ENCODE measurements at places on chromosomes 6 and 20.
A peak's percentile ranks its signal among the peaks of the same experiment; 100 is the strongest.

- no peak for DNase-seq
Observed at GRCh38 chr6:4472969-4473642, 303.1 kb upstream of the CDYL start.

- DNase-seq: no peak
Observed at GRCh38 chr20:19492687-19493336, 265.2 kb upstream of the RIN2 start.

- DNase-seq: no peak
Observed at GRCh38 chr6:159098636-159099106, 53.9 kb upstream of the TAGAP start.

DNA sequence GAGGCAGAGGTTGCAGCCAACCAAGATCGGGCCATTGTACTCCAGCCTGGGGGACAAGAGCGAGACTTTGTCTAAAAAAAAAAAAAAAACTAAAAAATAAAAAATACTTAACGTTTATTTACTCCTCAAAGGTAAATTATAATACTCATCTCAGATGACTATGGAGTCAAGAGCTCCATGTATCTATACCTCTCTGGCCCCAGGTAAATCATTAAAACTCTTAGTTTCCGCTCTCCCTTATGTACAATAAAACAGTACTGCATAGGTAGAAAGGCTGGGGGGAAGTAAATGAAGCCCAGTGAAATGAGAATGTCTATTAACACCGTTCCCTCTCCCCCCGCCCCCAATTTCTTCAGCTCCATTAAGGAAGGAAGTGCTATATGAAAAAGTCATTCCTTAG, 1.2 kb downstream of the SRSF12 start:
- no peak for DNase-seq

DNA sequence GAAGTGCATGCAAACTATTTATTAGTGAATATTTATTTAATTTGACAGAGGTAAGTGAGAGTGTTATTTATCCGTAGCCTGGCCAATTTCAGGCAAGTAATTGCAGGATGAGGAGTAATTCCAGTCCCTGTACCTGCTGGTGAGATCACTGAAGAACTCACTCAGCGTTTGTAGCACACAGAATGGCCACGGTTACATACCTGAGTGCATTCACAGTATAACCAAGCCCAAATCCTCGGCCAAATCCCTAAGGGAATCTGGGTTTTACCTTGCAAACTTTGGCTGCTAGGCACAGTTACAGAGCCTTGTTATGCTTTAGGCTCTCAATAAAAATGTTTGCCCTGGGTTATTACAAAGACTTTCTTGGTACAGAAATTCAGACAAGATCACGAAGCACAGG, 93.3 kb downstream of the KCNQ5 start:
- no peak for DNase-seq

DNA sequence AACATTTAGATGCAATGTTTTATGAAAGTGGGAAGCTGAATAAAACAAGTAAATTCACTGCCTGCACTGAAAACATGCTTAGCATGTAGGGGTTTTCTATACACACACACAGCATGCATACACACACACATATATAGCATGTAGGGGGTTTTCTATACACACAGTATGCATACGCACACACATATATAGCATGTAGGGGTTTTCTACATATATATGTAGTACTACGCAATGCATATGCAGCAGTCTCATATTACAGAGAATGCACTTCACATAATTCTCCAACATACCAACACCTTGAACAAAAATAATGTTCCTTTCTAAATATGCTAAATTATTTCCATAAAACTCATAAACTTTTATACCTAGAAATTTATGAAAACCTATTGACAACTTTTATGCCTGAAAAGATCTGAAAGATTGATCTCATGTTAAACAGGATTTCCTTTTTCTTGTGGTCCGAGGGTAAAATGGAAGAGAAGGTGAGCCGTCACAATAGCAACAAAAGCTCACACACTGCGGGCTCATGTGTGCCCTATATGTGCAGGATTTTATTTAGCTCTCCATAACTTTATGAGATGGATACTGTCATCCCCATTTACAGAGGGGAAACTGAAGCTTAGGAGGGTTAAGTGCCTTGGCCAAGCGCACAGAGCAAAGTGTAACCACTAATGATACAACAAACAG, 81.9 kb upstream of the TULP1 start:
- no peak for DNase-seq

- DNase-seq: no peak
Observed at GRCh38 chr20:41248368-41249024, 69.0 kb downstream of the ZHX3 start.

DNA sequence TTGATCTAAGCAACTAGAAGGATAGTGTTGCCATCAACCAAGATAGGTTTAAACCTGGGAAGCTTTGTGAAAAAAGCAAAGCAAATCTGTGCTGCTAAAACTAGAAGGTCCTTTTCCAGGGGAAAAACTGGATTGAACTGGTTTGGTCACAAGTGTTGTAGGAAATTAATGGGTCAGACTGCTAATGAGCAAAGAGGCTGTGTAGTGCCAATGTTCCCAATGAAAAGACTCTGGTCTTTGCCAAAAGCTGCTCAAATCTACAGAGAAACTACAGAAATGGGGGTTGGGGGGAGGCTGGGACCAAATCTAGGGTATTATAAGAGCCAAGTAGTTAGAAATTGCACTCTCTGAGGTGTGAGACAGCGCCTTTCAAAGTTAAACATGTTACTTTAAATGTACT, 85.0 kb downstream of the PLCG1 start:
- peak; percentile 59 for DNase-seq

DNA sequence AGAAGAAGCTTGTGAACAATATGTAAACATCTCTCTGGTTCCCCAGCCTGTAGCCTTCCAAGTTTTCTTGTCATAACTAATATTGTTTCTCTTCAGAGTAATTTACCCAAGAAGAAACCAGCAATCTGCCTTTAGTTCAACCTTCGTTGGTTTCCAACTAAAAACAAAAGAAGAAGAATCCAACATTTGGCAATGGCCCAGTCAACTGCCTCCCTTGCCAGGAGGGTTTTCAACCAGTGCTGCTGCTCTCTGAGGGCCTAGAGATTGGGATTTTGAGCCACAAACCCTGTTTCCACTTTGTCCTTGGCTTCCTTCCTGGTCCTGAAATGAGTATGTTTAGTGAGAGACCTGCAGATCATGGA, 395.8 kb upstream of the CNR1 start:
- no peak for DNase-seq

DNA sequence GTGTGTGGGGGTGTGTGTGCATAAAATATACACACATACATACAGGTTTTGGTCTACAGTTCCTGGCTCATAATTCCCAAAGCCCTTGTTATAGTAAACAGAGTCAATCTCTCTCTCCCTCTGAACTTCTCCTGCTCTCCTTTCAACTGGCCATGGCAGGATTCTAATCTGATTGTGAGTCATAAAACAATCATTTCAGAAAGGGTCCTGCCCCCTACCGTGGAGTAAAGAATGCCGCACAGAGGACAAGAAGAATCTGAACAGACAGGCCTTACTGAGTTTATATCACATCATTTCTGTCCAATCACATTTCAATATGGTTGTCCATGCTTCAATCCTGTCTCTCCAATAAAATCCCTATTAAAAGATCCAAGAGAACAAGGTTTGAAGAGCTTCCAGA, 416.9 kb downstream of the FRK start:
- DNase-seq: no peak

- no peak for DNase-seq
Observed at GRCh38 chr6:159594106-159594749, 98.8 kb downstream of the SOD2 start.

- no peak for DNase-seq
Observed at GRCh38 chr6:36677753-36678487, 594 bp upstream of the CDKN1A start.

DNA sequence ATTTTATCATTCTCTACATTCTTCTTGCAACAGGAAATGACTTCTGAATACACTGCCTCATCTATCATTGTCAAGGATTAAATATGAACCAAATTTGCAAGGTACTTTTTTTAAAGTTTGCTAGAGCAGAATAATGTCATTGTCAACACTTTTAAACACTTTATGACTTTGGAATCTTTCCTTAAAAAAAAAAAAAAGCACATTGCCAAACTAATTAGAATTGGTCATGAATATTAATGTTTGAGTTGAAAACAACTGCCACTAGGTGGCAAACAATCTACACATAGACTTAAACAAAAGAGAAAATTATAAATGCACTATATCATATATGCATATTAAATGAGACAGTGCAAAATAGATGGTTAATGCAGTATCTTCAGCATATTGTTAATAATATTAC, 32.5 kb upstream of the TMEM244 start:
- no peak for DNase-seq

GRCh38 chr20:23189341-23189740, 103.2 kb upstream of the CD93 start:
- DNase-seq: no peak

DNA sequence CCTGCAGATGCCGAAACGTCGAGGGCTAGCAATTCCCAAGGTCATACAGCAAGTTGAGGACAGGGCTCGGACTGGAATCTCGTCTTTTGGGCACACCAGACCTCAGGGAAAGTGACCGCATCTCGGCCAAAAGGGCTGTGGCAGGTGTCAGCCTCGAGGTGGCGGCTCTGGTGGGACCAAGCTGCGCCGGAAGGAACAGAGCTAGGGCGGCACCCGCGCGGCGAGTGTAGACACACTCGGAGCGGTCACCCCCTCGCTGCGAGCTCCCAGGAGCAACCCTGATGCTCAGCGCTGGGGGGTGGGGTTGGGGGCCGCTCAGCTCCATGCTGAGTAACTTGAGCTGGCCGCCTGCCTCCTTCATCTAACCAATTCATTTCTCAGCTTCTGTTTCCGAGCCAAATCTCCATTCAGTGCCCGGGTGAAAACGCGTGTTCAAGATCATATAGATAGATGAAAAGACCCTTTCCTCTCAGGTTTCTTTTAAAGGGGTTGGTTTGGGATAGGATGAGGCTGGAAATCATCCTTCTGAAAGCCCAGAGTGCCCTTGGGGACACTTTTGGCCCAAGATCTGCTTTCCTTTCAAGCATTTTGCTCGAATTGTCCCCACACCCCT, 2.2 kb upstream of the TUBB2B start:
- peak; percentile 74 for DNase-seq

GRCh38 chr20:61437280-61438206, 185.5 kb downstream of the CDH4 start:
- DNase-seq: peak; percentile 41

DNA sequence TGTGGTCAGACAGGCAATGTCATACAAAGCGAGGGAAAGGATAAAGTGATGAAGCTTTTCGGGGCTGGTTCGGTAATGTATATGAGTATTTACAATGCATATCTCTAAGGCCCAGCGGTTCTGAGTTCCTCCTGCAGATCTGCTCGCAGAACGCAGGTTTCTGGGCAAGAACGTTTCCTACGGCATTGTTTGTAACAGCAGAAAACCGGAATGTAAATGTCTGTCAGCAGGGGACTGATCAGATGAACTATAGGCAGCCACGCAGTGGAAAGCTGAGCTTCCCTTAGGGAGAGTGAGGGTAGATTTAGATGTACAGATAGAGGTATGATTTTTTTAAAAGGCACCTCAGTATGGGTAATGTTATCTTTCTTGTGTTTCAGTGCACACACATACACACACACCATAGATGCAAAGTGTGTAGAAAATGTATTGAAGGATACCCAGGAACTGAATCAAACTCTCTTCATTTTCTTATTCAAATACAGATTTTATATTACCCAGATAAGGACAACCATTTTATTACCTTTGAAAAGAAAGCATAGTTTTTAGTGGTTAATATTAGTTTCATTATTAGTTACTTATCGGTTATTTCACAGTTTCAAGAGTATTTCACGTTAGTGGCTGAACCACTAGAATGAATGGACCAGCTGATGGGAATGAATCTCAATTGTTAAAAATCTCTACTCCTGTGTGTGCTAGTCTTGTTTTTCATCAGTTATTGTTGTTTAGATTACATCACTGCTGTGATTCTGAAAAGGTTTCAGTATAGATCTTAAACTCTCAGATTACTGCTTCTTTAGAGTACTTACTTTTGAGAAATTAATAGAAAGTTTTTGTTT, 56.2 kb downstream of the SNX9 start:
- no peak for DNase-seq

GRCh38 chr20:48986899-48987298, 59.2 kb upstream of the CSE1L start:
- peak; percentile 46 for DNase-seq

DNA sequence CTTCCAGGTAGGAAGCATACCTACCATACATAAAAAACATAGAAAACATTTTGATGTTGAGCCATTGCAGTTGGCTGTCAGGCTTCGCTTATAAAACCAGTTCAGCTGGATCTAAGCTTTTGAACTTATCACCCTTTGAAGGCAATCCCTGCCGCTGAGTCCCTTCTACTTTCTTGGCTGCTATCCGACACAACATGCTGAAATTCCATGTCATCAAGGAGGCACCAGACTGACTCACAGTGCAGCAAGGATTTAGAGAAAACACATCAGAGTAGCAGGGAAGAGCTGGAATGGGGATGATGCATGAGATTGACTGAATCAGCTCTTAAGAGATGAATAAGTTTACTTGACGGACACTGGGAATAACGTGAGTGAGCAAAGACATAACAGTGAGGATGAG, 135.0 kb upstream of the MAN1A1 start:
- DNase-seq: no peak

- no peak for DNase-seq
Observed at GRCh38 chr20:59269411-59270025, 30.9 kb upstream of the EDN3 start.

- no peak for DNase-seq
Observed at GRCh38 chr20:5845681-5846615, 95.7 kb downstream of the SHLD1 start.

DNA sequence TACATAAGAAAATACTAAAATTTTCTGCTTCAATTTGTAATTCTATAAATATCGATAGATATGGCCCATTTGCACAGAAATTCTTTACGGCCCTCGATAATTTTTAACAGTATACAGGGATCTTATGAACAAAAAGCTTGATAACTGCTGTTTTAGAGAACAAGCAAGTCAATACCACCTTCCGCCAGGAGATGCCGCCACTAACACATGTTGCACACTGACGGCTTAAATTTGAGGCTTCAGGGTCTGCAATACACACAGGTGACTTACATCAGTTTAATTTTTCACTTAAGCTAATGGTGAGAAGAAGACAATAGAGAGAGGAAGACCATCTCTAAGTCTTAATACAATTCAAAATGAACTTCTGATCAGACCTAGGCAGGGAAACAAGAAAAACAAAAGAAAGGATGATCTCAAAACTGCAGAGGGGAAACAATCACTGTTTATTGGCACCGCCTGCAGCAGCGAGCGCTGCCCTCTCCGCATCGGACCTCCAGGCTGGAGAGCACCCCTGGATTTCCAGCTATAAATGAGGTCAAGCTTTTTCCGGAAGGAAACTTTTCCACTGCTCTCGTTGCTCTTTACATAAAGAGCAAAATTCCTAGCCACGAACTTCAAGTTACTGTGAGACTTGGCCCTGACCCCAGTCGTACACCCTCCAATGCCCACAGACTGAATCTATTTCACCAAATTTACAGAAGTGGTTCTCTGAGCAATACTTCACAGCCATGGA, 53.9 kb downstream of the OTOR start:
- peak; percentile 83 for DNase-seq
